ENCODE measurements at places on chromosomes 4 and X.
A peak's percentile ranks its signal among the peaks of the same experiment; 100 is the strongest.

DNA sequence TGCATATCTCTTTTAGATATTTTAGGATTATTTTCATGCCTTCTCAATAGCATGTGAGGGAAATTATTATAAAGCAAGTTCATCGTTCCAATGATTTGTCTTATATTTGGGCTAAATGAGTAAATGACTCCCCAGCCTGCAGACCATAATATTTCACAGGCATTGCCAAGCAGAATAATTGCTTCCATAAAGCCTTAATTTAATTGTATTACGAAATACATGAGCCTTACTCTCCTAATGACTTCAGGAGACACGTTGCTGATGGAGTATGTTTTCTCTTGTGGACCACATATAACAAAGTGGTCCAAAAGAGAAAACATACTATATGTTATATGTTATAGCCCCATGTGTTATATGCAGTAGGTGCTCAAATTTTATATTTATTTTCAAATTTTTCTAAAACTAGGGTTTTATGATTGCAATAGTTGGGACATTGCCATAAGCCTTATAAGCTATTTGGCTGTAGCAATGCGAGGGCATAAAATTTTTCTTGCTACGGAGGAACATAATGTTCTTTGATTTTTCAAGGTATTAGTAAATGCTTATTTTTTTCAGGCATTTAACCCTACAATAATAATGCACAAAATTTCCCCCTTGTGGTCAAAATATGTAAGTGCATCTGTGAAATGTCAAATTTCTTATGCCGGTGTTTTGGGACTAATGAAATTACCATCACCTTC is 26.2 kb upstream of the TMPRSS11D start:
- peak; percentile 44 for DNase-seq

- no peak for DNase-seq
Measured at GRCh38 chr4:140138428-140138827, 15.6 kb downstream of the MAML3 start.

GRCh38 chr4:80685214-80685613 is 345.3 kb upstream of the BMP3 start:
- no peak for DNase-seq

- no peak for DNase-seq
Measured at GRCh38 chr4:87054900-87055299, 120.1 kb downstream of the AFF1 start.

GRCh38 chr4:118226311-118227010 is 126.3 kb downstream of the PRSS12 start:
- no peak for DNase-seq

- DNase-seq = no peak
Measured at GRCh38 chr4:182344968-182345367, 101.8 kb downstream of the TENM3 start.

DNA sequence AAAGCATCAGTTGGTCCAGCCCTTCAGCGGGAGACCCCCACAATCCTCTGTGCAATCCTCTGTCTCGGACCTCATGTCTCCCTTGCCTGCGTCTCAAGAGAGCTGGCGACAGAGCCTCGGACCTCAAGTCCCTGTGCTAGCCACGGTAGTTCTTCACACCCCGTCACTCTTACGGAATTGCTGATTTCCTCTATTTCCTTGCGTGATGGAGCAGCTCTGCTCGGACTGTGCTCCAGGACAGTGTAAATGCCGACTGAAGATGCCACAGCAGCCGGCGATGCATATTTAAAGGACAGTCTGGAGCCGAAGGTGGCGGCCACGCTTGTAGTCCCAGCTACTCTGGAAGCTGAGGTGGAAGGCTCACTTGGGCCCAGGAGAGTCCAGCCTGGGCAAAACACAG is 1.9 kb downstream of the GRK4 start:
- no peak for DNase-seq

- DNase-seq = no peak
Measured at GRCh38 chr4:83231620-83232076, 53.0 kb downstream of the COQ2 start.

- DNase-seq = no peak
Measured at GRCh38 chr4:184019076-184019475, 114.0 kb downstream of the STOX2 start.

- no peak for DNase-seq
Measured at GRCh38 chr4:21410372-21410771, 538.2 kb downstream of the KCNIP4 start.

DNA sequence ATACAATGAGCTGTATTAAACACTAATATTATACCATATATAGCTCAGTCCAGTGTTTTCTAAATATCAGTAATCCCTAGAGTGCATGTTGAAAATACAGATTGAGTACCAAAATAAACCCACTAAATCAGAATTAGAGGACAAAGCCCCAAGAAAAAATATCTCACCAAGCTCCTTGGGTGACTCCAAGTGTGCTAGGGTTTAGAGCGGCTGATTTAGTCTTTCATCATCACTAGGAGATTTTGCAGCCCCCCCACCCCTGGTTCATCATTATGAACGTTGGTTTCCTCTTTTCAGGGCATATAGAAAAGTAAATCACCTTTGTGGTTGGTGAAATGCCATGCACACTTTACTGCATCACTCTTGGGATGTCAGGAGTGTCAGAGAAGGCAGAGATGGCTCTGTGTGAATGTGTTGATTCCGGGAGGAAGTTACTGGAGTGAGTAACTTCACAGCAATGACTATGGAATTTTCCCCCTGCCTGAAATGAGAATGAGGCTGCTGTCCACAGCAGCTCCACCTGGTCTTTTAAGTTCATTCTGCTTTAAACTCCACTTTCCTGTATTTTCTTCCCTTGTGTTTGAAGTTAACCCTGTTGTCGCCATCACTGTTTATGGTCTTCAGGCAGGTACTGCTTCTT is 25.2 kb upstream of the ANAPC4 start:
- peak; percentile 61 for DNase-seq

DNA sequence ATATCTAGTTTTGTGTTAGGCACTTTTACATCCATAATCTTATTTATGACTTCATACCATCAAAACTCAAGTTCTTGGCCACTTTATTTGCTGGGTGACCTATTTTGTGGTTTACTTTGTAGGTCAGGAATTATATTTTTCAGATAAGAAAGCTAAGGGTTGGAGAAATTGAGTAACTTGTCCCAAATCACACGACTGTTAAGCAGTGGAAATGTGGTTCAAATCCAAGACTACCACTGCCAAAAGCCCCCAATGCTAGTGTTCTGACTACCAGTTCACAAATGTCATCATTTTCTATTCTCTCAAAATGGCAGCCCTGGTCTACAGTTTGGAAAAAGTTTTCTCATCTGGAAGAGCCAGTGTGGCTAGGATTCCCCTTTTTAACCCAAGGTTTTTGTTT is 74.6 kb downstream of the OPHN1 start:
- no peak for DNase-seq

- no peak for DNase-seq
Measured at GRCh38 chrX:51332188-51332942, at the start of gene NUDT10. NUDT10 (plus strand) TSS chrX:51332822; CDS start chrX:51332966, 144 bp downstream.

DNA sequence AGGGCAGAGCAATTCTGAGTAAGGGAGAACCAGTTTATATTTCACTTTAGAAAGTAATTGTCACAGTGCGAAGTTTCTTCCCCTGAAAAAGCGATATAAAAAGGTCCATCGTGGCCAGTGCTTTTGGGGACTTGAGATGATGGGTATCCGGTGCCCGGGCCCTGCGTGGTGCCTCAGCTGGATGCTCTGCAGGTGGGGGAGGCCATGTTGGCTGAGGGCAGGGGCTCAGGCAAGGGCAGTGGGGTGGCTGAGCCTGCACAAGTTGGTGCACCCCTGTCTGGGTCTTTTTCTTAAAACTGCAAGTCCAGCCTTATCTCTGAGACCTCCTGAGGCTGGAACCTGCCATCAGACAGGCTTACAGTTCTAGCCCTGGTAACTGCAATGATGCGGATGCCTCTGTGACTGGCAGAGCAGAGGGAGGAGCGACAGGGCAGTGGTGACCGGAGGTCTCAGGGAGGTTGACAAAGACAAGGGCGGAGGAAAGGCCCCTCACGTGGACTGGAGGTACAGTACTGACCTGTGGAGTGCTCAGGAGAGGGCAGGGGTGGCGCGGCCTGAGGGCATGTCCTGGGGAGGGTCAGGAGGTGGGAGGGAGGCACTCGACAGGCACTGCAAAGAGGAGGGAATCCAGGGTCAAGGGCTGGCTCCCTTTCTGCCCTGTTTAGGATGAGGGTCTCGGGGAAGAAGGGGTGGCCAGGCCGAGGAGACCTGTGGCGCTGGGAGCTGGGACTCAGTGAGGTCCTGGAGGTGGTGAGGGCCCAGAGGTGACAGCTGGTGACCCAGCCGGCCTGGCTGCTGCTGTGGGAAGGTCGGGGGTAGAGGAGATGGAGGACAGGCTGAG is 1.8 kb downstream of the RGS12 start:
- no peak for DNase-seq

DNA sequence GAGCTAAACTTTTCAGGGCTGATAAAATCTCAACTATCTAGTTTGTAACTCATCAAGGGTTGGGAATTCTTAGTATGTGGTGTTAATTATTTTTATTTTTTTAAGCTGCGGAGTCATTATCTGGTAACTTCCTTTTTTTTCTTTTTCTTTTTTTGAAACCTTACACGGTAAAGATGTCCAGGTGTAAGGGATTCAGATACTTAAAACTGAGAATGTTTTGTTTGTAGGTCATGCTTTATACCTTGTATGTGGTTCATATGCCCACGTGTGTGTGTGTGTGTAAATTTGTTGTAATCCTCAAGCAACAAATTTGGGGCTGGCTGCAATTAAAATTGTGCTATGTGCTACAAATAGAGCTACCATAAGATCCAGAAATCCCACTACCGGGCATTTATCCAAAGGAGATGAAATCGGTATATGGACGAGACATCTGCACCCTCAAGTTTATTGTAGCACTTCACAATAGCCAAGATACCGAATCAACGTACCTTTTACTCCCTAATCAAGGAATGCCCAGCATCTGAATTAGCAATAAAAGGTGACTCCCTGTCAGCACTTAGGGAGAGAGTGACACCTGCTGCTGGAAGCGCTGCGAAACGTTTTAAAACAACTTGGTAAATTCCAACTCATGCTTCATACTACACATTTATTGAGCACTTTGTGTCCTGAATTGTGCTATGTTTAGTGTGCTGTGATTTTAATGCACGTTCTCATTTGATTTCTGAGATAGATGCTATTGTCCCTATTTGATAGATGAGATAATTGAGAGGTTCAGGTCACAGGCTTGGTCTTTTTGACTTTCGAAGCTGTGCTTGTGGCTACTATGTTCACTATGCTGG is 16.1 kb downstream of the MSMO1 start:
- DNase-seq = peak; percentile 23

DNA sequence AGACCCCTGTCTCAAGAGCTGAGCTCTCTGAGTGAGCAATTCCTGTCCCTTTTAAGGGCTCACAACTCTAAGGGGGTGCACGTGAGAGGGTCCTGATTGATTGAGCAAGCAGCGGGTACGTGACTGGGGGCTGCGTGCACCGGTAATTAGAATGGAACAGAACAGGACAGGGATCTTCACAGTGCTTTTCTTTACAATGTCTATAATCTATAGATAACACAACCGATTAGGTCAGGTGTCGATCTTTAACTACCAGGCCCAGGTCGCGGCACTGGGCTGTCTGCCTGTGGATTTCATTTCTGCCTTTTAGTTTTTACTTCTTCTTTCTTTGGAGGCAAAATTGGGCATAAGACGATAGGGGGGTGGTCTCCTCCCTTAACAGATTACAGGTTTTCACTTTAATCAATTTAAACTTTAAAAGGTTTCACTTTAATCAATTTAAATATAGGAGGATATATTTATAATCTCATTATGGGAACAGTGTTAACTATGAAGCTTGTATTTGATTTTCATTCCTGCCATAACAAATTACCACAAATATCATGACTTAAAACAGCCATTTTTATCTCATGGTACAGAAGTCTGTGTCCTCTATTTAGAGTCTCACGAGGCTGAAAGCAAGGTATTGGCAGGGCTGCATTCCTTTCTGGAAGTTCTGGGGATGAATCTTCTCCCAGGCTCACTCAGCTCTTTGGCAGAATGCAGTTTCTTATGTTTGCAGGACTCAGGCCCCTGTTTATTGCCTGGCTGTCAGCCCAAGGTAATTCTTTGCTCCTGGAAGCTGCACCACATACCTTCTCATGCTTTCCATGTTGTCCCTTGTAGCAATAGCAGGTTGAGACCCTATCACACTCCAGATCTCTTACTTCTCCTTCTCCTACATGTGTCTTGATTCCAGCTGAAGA is 5.2 kb downstream of the SPATA4 start:
- DNase-seq = no peak

DNA sequence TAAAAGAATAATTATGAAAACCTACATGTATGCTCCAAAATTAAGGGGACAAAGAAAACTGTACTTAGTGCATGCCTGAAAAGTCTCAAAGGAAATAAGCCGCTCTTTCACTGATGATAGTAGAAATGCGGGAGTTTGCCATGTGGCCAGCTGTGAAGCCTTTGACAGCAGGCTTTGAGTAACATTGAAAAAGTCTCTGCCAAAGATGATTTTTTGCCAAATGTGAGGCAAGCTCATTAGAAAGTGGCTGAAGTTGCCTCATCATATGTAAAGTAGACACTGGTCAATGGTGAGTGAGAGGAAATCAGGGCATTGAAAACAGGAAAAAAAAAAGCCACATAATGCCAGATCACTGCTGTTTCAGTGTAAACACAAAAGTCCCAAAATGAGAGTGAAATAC is 2360.1 kb downstream of the PCDH7 start:
- DNase-seq = no peak

GRCh38 chrX:8018934-8019333 is 91.7 kb upstream of the PNPLA4 start:
- no peak for DNase-seq

Measured in RKO (cell line).